ENCODE measurements at places on chromosomes 11 and 22. TPM values are rescaled to one million over a fixed set of nuclear protein-coding genes. Genes with fewer than 3 reads are reported as not detected.

CCDC87 gene
- total RNA-seq: not detected

CALCB gene
- not detected for total RNA-seq

APOA5 gene
- not detected for total RNA-seq

MS4A12 gene
- not detected for total RNA-seq

PHOX2A gene
- total RNA-seq: not detected

DAGLA gene
- 1.0 TPM for total RNA-seq

TSPAN18 gene
- 11.5 TPM for total RNA-seq

SLC25A45 gene
- total RNA-seq: 3.7 TPM

OR8G5 gene
- 0.52 TPM for total RNA-seq

XNDC1N gene
- total RNA-seq: 13.6 TPM

TEX12 gene
- 1.0 TPM for total RNA-seq

MMP8 gene
- 1.6 TPM for total RNA-seq

OR4C12 gene
- not detected for total RNA-seq

CCDC81 gene
- 0.52 TPM for total RNA-seq

PTGDR2 gene
- total RNA-seq: 0.52 TPM

KDM4D gene
- total RNA-seq: 1.0 TPM

SMC1B gene
- under 0.01 TPM for total RNA-seq

TTC38 gene
- 18.3 TPM for total RNA-seq

FIBIN gene
- total RNA-seq: 42.8 TPM

CD82 gene
- total RNA-seq: 35.5 TPM

Measured in skeletal muscle tissue (tissue), 5 donors.